WTC11 (cell line): ENCODE measurements at places on chromosomes 5 and 9. TPM values are rescaled to one million over a fixed set of nuclear protein-coding genes. Genes with fewer than 3 reads are reported as not detected.

The PDCD1LG2 gene
- not detected in 3 replicates for total RNA-seq

The IGFBPL1 gene
- total RNA-seq: 36.7 to 44.9 TPM (median 42.6 TPM) in 3 replicates

The SHOC1 gene
- not detected in 3 replicates for total RNA-seq

The RNF183 gene
- total RNA-seq: 0.17 to 0.25 TPM (median 0.25 TPM) in 3 replicates

The TMEFF1 gene
- 62.7 to 66.5 TPM (median 66.2 TPM) in 3 replicates for total RNA-seq

The DHFR gene
- total RNA-seq: 64.0 to 68.0 TPM (median 64.4 TPM) in 3 replicates

The SIT1 gene
- total RNA-seq: 4.1 to 7.2 TPM (median 5.4 TPM) in 3 replicates

The MARVELD2 gene
- 28.6 to 34.7 TPM (median 31.4 TPM) in 3 replicates for total RNA-seq

The BRD8 gene
- total RNA-seq: 59.6 to 73.4 TPM (median 61.4 TPM) in 3 replicates

The ESM1 gene
- total RNA-seq: not detected in 3 replicates

The CKMT2 gene
- total RNA-seq: 1.8 to 3.1 TPM (median 2.4 TPM) in 3 replicates

The ADAMTS12 gene
- total RNA-seq: 10.2 to 13.5 TPM (median 11.5 TPM) in 3 replicates

The ZFYVE16 gene
- total RNA-seq: 25.3 to 35.1 TPM (median 32.5 TPM) in 3 replicates

The RNF224 gene
- 0.32 to 0.59 TPM (median 0.41 TPM) in 3 replicates for total RNA-seq

The CAMK2A gene
- 0.13 to 0.16 TPM (median 0.14 TPM) in 3 replicates for total RNA-seq

The FAT2 gene
- total RNA-seq: 0.14 to 0.26 TPM (median 0.16 TPM) in 3 replicates

The CER1 gene
- total RNA-seq: 2.4 to 4.1 TPM (median 3.7 TPM) in 3 replicates

The ZBED3 gene
- total RNA-seq: 3.6 to 7.0 TPM (median 5.7 TPM) in 3 replicates

The NR2F1-AS1 gene
- 0.76 to 1.7 TPM (median 1.5 TPM) in 3 replicates for total RNA-seq

The DCAF10 gene
- 11.7 to 14.2 TPM (median 14.2 TPM) in 3 replicates for total RNA-seq

The KCTD16 gene
- total RNA-seq: 0.20 to 0.73 TPM (median 0.34 TPM) in 3 replicates
